Psoas muscle (tissue), 8 donors: ENCODE measurements at places on chromosomes 2 and 18.

DNA sequence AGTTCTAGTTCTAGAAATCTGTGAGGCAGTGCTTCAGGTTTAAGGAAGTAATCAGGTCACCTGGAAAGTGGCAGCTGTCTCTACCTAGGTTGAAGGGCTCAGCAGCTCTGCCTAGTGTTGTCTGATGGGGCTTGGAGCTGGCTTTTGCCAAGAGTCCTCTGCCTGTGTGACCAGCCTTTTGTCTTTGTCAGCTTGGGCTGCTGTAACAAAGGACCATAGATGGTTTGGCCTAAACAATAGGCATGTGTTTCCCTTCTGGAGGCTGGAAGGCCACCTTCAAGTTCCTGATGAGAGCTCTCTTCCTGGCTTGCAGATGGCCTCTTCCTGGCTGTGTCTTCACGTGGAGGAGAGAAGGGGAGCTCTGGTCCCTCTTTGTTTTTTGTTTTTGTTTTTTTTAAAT is 13.3 kb downstream of the UBE2F start:
- no peak for DNase-seq

DNA sequence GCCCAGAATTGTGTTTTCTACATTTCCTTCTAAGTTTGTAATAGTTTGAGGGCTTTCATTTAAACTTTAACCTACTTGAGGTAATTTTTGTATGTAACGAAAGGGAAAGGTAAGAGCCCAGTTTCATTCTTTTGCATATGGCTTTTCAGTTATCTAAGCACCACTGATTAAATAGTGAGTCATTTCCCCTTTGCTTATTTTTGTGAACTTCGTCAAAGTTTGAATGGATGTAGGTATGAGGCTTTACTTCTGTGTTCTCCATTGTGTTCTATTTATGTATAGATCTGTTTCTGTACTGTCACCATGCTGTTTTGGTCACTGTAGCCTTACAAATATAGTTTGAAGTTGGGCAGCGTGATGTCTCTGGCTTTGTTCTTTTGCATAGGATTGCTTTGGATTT is 944.8 kb upstream of the CNTNAP5 start:
- no peak for DNase-seq

- peak; percentile 59 for DNase-seq
Measured at GRCh38 chr2:9703085-9703678, 72.4 kb upstream of the YWHAQ start.

GRCh38 chr2:20071397-20072383 is 20.3 kb upstream of the LAPTM4A start:
- no peak for DNase-seq

GRCh38 chr18:59663096-59663495 is 34.1 kb downstream of the CCBE1 start:
- no peak for DNase-seq

GRCh38 chr18:39660141-39660540 is 2094.5 kb upstream of the CELF4 start:
- DNase-seq: no peak

DNA sequence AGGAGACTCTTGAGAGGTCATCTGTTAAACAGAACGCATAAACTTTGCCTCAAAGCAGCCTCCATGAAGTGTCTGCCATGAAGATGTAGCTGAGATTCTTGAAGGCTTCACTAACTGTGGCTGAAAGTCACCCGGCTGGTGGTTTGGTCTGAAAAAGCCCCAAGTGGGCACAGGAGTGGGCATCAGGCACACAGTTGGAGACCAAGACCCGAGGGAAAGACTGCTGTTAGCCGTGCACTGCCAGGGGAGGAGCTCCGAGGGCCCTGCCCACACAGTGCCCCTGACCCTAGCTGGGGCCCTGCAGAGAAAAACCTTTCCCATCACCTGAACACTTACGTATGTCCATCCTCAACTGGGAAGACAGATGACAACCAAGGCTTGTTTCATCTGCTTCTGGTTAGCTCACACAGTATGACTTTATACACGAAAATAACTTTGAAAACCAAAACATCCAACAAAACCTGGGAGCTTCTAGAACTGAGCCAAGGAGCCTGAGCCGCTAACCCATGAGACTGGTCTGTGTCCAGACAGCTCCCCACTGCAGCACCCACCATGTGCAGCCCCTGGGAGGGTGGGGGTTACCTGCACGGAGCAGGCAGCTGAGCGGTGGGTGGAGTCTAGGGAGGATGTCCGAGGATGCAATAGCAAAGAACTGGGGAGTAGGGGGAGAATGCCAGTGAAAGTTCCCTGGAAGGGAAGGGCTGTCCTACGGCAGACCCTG is 15.4 kb downstream of the HJURP start:
- no peak for DNase-seq

DNA sequence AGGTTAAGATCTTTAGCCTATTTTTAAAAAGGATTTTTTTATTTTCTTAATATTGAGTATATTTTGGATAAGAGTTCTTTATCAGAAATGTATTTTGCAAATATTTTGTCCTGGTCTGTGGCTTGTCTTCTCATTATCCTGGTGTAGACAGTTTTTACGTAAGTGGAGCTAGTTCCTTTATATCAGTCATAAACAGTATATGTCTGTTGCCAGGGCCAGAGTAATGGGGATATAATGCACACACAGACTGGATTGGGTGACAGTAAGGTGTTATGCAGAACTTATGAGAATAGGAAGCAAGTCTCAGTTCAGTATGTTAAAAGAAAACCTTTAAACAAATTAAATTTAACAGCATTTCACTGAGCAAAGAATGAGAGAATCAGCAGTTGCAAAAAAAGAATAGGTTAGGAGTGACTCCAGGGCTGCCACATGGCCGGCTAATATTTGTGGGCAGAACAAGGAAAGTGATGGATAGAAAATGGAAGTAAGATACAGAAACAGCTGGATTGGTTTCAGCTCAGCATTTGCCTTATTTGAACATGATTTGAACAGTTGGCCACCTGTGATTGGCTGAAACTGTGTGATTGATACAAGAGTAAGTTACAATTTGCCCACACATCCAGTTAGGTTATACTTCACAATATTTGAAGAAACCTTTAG is 61.1 kb upstream of the ZNG1B start:
- DNase-seq: no peak

DNA sequence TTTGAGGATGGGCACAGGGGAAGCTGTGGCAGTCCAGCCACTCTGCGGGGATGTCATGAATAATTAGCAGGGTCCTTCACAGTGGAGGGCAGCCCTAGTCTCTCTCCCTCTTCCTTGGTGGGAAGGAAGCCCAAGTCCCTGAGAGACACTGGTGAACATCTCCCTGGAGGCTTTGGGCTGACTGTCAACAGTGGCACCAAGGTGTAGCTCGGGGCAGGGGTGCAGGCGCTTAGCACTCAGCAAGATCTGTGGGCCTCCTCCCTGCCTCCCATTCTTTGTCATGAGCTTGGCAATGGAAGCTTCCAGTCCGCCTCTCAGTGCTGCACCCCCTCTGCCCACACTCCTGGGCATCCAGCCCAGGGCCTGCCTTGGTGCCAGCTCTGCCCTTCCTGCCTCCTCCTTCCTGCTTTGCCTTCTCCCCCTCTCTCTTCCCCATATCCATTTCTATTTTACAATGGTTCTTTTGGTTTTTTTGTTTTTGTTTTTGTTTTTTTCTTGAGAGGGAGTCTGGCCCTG is 59.4 kb downstream of the STEAP3 start:
- peak; percentile 45 for DNase-seq
